ENCODE measurements at places on chromosomes 2 and 18. TPM values are rescaled to one million over a fixed set of nuclear protein-coding genes. Genes with fewer than 3 reads are reported as not detected.

GPR39 gene
- total RNA-seq, result not detected

- no peak for DNase-seq
Measured at GRCh38 chr2:133171393-133172004, 396.8 kb downstream of the NCKAP5 start.

DSG4 gene
- not detected for total RNA-seq

FBXO36 gene
- total RNA-seq, result 0.75 TPM

- DNase-seq, result no peak
Measured at GRCh38 chr18:48335829-48336228, 73.4 kb downstream of the ZBTB7C start.

TRABD2A gene
- 60.5 TPM for total RNA-seq

GRCh38 chr2:134738141-134738870, 19.5 kb upstream of the TMEM163 start:
- DNase-seq, result no peak

GRCh38 chr18:72965616-72966015, 97.8 kb upstream of the NETO1 start:
- DNase-seq, result no peak

DNAJC5G gene
- not detected for total RNA-seq

DNA sequence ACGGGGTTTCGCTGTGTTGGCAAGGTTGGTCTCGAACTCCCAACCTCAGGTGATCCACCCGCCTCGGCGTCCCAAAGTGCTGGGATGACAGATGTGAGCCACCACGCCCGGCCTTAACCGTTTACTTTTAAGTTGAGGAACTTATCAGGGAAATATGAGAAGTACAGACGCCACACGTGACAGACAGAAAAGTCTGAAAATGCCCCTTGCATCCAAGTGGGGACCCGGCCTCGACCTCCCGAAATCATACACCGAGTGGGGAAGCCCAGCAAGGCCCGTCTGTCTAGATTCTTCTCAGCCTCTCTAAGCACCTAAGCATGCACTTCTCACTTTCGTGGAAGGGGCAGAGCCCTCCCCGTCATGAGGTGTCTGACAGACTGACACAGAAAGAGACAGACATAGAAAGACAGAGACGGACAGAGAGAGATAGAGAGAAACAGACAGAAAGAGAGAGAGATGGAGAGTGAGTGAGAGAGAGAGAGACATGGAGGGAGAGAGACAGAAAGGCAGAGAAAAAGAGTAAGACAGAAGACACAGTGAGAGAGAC, 107.3 kb upstream of the ANKRD30BL start:
- no peak for DNase-seq

GRCh38 chr2:157936406-157936805, 60.3 kb upstream of the ACVR1 start:
- no peak for DNase-seq

GRCh38 chr18:60331890-60332289, 40.7 kb downstream of the MC4R start:
- no peak for DNase-seq

GRCh38 chr2:237097326-237097910, 11.7 kb downstream of the COPS8 start:
- DNase-seq, result no peak

DNA sequence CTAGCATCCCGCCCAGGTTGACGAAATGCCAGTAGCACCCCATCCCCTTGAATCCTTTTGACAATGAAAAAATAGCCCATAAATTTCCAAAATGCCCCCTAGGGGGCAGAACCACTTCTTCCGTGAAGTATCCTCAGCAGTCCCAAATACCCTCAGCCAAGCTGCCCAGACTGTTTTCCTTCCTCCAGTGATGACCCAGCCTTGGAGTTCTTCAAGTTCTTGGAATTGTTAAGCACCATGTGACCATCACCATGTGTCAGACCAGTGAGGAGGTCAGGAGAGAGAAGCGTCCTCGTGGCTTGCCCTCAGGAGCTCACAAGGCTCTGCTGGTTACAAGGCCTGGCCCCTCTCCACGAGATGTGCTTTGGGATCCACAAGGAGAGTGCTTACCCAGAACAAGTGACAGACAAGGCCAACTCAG, 1.4 kb upstream of the SLC23A3 start:
- peak; percentile 15 for DNase-seq

PLEK gene
- total RNA-seq, result 34.8 TPM

RAD51AP2 gene
- not detected for total RNA-seq

DNA sequence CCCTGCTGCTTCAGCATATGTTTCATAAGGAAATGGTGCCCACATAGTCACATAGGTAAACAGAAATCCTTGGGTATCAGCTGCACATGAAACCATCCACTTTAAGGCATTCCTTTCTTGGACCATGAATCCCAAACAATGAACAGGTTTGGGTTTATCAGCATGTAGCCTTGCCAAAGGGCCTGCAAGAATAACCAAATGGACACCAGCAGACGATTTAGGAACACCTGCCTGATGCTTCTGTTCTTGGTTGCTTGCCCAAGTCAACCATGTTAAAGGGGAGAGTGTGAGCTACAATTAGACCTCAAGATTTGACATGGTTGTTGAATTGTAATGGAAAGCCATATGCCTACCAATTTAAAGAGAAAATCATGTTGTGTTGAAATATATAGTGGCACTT, 1342.7 kb upstream of the PIK3C3 start:
- no peak for DNase-seq

DNA sequence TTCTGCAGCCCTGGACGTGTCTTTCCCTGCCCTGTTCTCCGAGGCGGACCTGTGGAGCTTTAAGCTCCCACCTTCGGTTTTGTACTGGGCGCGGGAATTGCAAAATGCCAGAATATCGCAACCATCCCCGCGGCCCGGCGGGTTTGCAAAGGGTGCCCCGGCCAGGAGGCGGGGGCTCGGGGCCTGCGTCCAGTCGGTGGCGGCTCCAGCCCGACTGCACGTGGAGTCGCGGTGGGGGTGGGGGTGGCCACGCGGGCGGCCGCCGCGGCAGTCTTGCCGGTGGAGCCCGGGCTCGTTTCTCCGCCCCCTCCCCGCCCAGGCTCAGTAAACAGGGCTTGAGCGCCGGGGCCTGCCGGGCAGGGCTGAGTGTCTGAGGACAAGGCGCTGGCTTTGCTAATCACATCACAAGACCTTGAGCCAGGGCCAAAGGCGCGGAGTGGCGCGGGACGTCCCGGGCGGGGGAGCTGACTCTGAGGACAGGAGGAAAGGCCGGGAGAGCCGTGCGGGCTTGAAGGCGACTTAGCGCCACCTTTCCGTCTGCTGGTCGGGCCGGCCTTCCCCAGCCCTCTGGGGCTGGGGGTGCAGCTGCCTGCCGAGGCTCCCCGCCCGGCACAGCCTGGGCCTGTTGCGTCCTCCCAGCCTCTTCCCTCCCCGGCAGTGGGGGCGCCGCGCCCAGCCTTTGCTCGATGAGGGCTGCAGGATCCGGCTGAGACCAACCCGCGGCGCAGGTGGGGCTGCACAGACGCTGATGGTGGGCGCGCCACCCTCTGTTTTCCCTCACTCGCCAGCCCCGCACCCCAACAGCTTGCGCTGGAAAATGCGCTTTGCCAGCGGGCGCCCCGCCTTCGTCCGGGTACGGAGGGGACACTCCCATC, 786 bp upstream of the ZFP36L2 start:
- DNase-seq, result peak; percentile 46

ESPNL gene
- total RNA-seq, result not detected

GRCh38 chr18:48740851-48741485, 202.1 kb downstream of the CTIF start:
- DNase-seq, result no peak

- DNase-seq, result no peak
Measured at GRCh38 chr2:197037863-197038398, 111.4 kb upstream of the PGAP1 start.

DNA sequence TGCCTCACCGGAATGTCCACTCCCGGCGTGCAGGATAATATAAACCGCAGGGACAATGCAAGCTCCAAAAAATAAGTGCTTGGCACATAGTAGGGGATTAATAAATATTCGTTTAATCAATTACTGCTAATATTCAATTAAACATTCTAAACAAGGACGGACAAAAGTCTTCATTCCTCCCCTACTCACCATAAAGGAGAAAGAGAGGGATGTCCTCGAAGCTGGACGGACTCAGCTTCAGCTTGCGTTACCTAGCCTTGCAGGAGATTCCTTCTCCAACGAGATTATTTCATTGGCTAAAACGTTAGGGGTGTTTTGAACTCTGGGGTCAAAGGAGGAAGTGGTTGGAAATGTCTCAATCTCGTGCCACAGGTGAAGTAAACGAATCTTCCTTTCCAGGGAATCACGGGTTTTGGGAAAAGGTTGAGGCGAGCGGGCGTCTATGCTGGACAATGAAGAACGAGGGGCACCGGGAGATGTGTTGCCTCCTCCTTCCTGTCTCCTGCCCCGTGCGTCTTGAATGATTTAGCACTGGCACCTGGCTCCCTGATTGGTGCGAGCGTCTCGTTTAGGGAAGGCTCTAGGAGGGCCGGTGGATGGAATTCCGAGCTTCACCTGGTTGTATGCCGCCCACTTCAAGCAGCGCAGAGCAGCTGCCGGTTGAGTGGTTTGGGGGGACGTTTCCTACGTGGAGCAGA, 2.0 kb upstream of the GAD1 start:
- no peak for DNase-seq

GRCh38 chr2:130380096-130380934, 24.5 kb downstream of the PTPN18 start:
- no peak for DNase-seq

DNA sequence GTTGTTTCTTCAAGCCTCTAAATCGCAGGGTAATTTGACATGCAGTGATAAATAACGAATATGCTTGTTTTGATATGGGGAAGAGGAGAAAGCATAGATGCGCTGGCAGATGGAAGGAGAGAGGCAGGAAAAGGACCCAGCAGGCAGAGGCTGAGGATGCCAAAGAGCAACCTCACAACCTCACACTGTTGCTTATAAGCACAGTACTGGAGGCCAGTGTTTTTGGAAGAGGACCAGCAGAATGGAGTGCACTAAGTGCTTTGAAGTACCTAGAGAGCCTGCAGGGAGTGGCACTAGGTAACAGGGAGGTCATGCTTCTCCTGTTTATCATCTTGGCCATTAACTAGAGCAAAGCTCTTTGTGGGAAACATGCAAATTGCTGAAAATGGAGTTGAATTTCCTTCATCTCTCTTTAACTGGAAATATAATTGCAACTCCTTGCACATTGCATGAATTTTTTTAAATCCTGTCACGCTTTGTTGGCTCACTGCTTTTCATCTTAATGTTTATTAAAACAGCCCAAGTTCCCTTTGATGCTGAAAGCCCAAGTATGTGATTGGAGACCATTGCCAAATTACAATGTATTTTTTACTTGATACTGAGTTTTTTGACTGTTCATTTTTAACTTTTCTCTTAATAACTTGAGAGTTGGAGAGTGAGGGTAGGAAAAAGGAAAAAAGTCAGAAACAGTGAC, 236.4 kb downstream of the LRRTM1 start:
- no peak for DNase-seq

DNA sequence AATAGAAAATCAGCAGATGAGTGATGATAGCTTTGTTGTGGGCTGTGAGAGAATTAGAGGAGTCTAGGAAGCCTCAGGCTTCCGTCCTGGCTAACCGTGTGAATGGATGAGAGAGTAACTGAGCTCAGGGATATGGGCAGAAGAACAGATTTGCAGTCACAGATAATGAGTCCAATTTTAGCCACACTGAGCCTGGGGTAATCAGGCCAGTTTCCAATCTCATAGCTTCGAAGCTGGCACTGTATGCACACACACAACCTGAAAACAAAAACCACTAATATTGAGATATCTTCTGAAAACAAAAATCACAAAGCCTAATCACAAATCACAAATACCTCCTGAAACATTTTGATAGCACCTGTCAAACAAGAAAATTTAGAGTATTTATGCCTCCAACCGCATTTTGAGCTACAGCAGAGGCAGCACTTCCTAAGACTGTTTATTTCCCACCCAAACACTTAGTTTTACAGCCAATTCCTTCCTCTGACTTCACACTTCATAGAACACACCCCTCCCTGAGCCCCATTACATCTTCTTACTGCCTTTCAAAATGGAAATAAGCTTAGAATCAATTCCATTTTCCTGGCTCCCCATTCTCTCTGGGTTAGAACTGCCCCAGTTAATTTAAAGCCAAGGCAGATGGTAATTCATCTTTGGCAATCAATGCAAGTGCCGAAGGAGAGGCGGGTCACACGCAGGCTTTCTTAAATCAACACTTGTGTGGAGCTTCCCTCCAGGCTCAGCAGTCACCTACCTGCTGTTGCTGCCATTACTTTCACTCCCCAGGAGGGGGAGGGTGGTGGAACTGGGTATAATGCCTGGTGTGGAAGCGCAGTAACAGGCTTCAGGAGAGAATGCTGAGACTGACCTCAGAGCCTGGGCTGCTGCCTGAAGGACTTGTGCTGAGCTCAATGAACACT, 18.9 kb downstream of the TTR start:
- DNase-seq, result no peak

RGPD3 gene
- total RNA-seq, result 0.21 TPM

DNA sequence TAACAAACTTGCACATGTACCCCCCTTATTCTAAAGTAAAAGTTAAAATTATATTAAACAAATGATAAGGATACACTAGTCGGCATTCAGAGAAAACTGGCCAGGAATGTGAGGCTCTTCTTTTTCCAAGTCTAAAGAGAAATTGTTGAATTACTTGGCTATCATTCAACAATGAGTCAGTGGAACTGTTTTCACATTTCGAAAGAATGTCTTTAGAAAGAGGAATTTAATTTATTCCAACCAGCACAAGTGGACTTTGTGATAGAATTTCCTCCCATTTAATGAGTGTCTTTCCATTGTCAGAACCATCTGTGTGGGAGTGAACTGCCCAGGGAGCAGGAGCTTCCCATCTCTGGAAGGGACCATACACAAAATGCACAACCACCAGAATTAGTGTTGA, 792.2 kb downstream of the EPHA4 start:
- no peak for DNase-seq

DOCK10 gene
- 233 TPM for total RNA-seq

- no peak for DNase-seq
Measured at GRCh38 chr2:218607436-218608115, at the start of gene PLCD4. TSS of gene PLCD4 (plus strand) at chr2:218607899. CDS start at chr2:218615740, 7,841 bp downstream.

- DNase-seq, result no peak
Measured at GRCh38 chr2:9335322-9335832, 88.0 kb downstream of the ITGB1BP1 start.

DNA sequence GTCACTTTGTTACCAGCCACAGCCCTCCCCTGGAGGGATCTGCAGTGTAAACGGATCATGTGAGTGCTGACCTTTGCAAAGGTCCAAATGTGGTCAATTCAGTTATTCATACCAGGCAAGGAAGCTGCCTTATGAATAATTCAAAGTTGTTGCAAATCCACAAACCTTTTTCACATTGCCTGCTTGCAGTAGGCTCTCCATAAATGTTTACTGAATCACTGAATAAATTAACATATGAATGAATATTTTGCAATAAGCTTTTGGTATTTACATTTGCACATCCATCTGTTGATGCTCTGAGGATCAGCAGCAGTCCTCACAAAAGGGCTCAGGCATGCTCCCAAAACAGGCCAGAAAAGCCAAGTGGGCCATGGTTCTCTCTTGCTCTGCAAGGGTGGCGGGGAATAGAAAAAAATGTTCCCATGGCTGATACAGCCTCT, 156.8 kb downstream of the VAPA start:
- DNase-seq, result no peak

KCNG3 gene
- total RNA-seq, result not detected

GRCh38 chr2:200297989-200298388, 8.5 kb upstream of the SPATS2L start:
- no peak for DNase-seq

GRCh38 chr2:179139506-179139905, 89.6 kb upstream of the CCDC141 start:
- DNase-seq, result no peak

Measured in T-helper 17 cell (primary cell).